ENCODE measurements at places on chromosomes 1 and 21. TPM values are rescaled to one million over a fixed set of nuclear protein-coding genes. Genes with fewer than 3 reads are reported as not detected.

SLC2A5 gene
- 0.13 TPM for total RNA-seq

DNA sequence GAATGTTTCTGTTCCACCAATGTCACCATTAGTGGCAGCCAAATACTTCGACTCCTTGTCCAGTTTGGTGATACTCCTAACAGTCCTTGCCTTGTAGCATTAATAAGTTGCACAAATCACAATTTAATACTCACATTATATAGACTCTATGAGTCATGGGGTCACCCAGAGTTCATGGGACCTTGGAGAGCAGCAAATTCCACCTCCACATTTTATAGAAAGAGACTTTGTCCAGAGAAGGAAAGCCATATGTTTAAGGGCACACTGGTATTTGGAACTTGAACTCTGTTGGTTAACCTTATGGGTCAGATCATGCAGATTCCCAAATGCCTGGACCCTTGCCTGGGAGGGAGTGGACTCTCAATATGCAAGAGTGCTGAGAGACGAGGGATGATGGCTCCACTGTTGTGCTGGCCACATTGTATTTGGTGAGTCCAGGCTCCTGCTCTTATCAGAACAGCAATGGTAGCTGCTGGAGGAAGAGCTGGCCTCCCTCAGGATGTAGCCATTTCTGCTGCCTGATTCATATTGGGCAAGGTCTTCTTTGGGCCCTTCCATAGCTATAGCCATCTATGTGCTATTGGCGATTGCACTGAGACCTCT, 30.6 kb downstream of the DNAJC6 start:
- peak; percentile 23 for DNase-seq

- no peak for DNase-seq
Measured at GRCh38 chr1:119472080-119472818, 34.8 kb upstream of the HSD3B1 start.

DNA sequence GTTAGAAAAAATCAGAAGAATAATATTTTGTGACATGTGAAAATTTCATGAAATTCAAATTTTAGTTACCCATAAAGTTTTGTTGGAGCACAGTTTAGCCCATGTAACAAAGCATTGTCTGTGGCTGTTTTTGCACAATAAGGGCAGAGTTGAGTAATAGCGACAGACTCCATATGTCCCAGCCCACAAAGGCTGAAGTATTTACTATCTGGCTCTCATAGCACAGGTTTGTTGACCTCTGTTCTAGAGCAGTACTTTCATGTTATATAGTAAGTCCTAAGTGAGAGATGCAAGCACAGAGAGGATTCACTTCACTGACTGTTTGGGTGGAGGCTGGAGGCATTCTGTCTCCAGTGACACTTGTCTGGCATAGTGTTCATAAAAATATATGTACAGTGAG, 6.8 kb downstream of the LAMC1 start:
- DNase-seq: no peak

RGS18 gene
- total RNA-seq: not detected

- DNase-seq: no peak
Measured at GRCh38 chr1:206925106-206925736, 3.5 kb upstream of the FCMR start.

DNA sequence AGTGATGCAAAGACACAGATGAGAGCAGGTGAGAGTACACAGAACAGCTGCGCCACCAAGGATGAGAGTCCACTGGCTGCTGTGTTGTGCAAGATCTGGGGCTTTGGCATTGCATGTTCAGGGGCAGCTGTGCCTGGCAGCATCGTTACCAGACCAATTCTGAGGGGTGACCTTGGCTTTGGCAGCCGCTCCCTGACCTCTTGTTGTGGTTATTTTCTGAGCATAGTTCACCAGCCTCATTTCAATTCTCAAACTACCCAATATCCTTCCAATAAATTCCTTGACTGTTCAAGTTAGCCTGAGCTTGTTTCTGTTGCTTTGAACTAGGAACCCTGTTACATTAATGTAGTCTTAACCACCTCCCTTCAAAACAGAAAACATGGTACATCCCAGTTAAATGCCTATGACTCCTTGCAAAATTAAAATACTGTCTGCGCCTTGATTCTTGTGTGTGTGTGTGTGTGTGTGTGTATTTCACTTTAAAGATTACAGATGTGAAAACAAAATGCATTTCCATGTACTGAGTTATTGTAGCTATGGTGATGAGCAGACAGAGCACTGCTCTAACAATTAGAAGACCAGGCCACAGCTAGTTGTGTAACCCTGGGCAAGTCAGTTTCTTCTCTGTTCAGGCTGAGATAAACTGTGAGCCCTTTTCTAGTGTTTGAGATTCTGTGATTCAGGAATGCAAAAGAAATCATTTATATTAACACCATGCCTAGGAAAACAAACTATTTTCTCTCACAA, 106.3 kb upstream of the GUCA2B start:
- no peak for DNase-seq

GRCh38 chr21:43939443-43940328, 72.4 kb upstream of the TRAPPC10 start:
- DNase-seq: no peak

NUDC gene
- 18.3 TPM for total RNA-seq

DNA sequence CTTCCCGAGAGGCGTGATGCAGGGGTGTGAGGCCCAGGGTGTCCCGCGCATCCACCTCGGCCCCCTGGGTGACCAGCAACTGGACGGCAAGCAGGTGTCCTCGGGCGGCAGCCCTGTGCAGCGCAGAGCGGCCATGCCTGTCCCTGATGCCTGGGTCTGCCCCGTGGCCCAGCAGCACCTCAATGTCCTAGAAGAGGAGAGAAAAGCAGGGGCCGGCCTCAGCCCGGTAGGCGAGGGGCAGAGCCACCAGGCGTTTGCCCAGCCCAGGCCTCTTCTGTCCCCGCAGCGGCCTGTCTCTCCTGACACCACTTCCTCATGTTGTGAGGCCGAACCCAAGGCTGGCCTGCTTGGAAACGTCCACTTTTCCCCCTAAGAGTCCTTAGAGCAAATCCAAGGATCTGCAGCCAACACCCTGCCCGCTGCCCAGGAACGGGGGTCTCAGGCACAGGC, 1.7 kb downstream of the ANKRD65 start:
- no peak for DNase-seq

- DNase-seq: no peak
Measured at GRCh38 chr1:216212826-216213225, 210.4 kb downstream of the USH2A start.

SHE gene
- total RNA-seq: 86.5 TPM

DNA sequence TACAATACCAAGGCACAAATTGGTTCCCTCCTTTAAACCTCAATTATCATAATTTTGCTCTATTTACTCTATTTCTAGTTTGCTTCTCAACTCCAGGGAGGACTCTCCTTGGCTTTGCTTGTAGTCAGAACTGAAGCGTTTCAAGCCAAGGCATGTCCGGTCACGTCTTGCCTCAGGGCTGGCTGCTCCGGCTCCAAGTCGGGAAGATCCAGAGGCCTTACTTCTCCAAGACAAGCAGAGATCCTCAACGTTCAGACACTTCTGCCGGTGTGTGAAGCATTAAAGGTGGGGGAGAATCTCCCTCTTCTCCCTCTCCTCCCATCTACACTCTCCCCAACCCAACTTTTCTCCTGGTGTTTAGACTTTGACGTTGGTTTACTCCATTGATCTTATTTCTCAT, 7.2 kb upstream of the HHAT start:
- DNase-seq: no peak

ST6GALNAC3 gene
- 45.5 TPM for total RNA-seq

DNA sequence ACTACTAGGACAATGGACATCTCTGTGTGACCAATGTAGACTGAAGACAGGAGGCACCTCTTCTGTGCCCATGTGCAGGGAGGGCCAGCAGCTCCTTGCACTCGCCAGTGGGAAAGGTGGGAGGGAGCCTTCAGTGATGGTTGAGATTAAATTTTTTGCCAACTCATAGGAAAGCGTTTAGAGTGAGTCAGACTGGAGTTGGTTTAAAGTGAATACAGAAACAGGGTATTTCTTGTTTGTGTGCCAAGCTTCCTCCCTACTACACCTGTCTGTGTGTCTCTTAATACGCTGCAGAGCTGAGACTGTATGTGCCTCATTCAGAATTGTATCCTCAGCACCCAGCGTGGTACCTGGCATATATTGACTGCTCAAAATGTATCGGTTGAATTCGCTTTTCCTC, 13.5 kb upstream of the COL16A1 start:
- no peak for DNase-seq

- no peak for DNase-seq
Measured at GRCh38 chr1:148362626-148363438, 120.3 kb downstream of the PPIAL4G start.

ZNF683 gene
- total RNA-seq: not detected

DNA sequence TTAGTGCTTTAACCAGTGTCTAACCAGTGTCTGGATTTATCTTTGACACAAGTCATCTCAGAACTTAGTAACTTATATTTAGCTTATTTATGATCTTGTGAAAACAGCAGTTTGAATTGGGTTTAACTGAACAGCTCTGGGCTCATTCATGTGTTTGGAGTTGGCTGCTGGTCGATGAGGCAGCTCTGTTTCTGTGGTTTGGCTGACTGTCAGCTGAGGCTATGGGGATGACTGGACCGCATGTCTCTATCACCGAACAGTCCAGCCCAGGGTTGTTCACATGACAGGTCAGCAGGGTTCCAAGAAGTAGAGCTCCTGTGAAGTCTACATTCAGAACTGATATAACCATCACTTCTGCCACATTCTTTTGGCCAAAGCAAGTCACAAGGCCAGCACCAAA, 29.1 kb upstream of the C21orf91 start:
- DNase-seq: no peak

PGLYRP3 gene
- not detected for total RNA-seq

MCOLN3 gene
- not detected for total RNA-seq

DNA sequence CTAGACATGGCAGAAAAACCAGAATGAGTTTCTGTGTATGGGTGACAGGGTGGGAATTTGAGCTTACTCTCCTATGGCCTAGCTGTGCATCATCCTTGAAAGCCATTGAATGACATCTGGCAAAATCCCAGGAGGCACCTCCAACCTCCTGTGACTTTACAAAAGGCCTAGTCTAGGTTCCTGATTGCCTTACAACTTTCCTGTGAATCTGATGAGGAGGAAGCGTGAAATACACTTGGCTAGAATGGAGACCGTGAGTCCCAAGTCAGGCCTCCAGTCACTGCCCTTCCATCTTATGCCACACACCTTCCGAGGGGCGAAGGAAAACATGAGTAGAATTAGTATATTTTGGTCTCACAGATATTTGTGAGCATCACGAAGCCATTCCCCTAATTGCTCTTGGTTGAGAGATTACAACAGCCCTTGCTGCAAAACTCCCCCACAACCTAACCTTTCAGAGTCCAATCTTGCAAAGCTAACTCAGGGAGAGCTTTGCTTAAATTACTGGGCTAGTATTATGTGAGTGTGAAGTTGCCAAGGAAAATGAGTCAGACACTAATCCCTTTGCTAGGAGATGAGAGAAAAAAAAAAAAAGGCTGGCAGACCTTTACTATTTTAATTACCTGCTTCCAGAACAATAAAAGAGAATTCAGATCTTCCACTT, 36.3 kb upstream of the PAXBP1 start:
- no peak for DNase-seq

GRCh38 chr1:205703072-205703471, 22.8 kb upstream of the SLC45A3 start:
- DNase-seq: no peak

GRCh38 chr1:156461109-156461508, 39.5 kb downstream of the MEF2D start:
- no peak for DNase-seq

DNA sequence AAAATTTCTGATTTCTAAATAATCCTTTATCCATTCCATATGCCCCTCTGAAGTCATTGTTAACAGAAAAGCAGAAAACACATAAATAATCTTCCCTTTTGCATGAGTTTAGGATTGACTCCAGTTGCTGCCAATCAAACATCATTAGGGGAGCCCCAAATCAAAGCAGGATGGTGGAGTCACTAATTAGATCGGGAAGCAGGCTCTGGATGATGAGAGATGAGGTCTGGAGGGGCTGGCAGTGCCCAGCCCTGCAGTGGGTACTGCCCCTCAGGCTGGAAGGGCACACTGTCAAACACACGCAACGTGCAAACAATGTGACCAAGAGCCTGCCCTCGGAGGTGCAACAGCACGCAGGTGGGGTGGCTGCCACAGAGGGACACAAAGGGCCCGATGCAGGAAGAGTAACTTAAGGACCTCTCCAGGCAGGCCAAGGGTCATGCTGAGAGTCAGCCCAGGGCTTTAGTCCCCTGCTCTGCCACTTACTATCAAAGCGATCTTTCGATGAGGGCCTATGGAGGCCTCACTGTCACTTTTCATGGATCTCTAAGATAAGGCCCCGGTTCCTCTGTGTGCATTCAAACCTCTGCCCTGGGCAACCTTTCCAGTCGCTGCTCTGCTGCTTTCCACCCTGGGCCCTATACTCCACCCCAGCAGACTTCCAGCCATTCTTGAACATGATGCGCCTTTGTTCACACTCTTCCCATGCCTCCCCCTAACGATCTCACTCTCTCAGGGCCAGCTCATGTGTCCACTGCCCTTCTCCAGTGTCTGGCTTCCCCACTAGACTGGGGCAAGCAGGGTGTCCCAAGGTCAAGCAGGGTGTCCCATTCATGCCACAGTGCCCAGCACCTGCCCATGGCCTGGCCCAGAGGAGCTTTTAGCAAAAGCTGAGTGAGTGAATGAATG, 98.9 kb downstream of the DMRTB1 start:
- DNase-seq: no peak

All from dermis microvascular lymphatic vessel endothelial cell (primary cell).